Activated naive CD8-positive, alpha-beta T cell treated with anti-CD3 and anti-CD28 coated beads, Interleukin-2, amount 10 ng/mL, durations not matched to agents 7 days and 5 days (primary cell): ENCODE measurements at places on chromosomes 6 and 20. TPM values are rescaled to one million over a fixed set of nuclear protein-coding genes. Genes with fewer than 3 reads are reported as not detected.
A peak's percentile ranks its signal among the peaks of the same experiment; 100 is the strongest.

DNA sequence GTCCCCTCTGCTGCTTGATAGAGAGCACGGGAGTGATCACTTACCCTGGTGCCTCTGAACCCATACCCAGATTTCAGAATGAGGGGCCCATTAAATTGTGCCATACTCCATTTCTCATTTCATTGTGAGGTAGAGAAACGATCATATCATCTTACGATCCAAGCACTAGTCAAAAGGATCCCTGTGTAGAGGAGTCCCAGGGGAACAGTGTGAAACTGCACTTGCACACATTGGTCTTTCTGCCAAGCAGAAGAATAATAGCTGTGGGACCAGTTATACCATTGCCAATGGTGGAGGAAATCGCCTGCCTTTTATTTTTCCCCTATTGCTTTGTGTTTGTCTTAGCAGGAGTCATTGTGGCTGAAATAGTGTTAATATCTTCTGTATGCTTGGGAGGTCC is 161.9 kb downstream of the FARS2 start:
- no peak overlapping the region for H3K27ac ChIP-seq
- no peaks in the 10 kb centered on the region for H3K27me3 ChIP-seq
- H3K36me3 ChIP-seq = peaks cover 7% of the 10 kb centered on the region
- DNase-seq = no peak
- no peak overlapping the region for H3K4me3 ChIP-seq

DNA sequence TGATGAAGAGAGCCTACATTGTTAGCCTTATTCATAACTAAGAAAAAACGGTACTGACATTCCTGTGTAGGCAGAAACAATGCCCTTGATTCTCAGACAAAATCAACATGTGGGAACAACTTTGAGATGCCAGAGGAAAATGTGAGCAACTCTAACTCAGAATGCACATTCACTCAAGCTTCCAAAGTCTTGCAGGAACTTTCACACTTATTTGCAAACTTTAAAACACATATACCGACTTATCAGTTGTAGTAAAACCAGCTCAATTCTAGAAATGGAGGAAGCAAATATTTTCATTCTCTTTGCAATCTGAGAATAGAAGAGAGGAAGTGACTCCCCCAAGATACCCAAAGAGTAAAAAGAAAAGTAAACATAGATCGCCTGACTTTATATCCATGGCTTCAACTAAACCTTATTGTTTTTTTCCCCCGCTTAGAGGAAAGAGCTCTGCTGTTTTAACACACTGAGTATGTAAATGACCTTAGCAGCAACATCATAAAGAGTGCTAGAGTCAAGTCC is 117.6 kb downstream of the EPB41L2 start:
- no peak overlapping the region for H3K27ac ChIP-seq
- no peak overlapping the region for H3K4me3 ChIP-seq
- DNase-seq = no peak
- H3K27me3 ChIP-seq = no peaks in the 10 kb centered on the region
- H3K4me1 ChIP-seq = no peaks in the 10 kb centered on the region

GRCh38 chr6:46513533-46513932 is 22.3 kb upstream of the RCAN2 start:
- H3K27ac ChIP-seq = no peak overlapping the region
- no peak overlapping the region for H3K4me3 ChIP-seq
- H3K27me3 ChIP-seq = peaks cover 9% of the 10 kb centered on the region
- no peaks in the 10 kb centered on the region for H3K36me3 ChIP-seq
- no peaks in the 10 kb centered on the region for H3K4me1 ChIP-seq
- DNase-seq = no peak

Gene COL9A3
- 0.82 TPM for total RNA-seq

GRCh38 chr6:114020196-114020595 is 49.2 kb upstream of the HDAC2 start:
- H3K4me3 ChIP-seq = no peak overlapping the region
- H3K4me1 ChIP-seq = no peaks in the 10 kb centered on the region
- no peaks in the 10 kb centered on the region for H3K27me3 ChIP-seq

DNA sequence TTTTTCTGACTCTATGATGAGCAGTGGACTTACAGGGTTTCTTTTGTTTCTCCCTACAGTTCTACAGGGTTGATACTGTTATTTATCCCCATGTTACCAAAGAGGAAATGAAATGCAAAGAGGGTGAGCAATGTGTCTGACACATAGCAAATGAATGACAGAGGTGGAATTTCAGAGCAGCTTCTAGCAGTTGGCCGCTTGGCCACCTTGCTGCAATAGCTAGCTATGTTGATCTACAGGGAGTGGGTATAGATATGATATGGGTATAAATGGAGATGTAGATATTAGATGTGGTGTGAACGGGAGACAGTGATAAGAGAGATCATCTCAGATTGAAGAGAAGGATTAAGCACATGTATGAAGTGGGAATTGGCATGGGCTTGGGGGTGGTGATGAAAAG is 10.9 kb upstream of the SLC22A3 start:
- H3K27me3 ChIP-seq = peaks cover 20% of the 10 kb centered on the region
- H3K4me1 ChIP-seq = no peaks in the 10 kb centered on the region
- DNase-seq = no peak
- H3K4me3 ChIP-seq = no peak overlapping the region
- H3K36me3 ChIP-seq = no peaks in the 10 kb centered on the region
- H3K27ac ChIP-seq = no peak overlapping the region

DNA sequence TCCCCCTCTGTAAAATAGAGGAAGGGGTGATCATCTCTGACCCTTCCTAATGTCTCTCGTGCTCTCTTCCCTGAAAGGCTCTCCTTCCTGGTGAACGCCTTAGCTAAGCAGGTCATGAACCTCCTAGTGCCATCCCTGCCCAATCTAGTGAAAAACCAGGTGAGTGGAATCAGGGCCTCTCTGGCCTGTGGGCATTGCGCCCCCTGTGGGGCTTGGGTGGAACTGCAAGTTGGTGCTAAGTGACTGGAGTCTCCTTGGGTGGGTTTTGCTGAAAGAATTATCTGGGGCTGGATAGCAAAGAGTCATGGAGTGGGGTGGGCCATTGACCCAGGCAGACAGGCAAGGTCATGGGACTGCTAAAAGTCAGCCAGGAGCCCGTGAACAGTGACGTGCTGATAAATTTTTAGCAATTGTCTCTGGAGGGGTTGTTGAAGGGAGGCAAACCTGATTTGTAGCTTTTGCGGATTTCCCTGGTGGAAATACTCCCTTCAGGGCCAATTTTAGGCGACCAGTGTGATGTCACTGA is 8.9 kb downstream of the BPIFB1 start:
- peak; percentile 82 for DNase-seq
- no peaks in the 10 kb centered on the region for H3K36me3 ChIP-seq
- no peak overlapping the region for H3K27ac ChIP-seq
- no peak overlapping the region for H3K4me3 ChIP-seq
- peaks cover 21% of the 10 kb centered on the region for H3K27me3 ChIP-seq
- no peaks in the 10 kb centered on the region for H3K4me1 ChIP-seq

DNA sequence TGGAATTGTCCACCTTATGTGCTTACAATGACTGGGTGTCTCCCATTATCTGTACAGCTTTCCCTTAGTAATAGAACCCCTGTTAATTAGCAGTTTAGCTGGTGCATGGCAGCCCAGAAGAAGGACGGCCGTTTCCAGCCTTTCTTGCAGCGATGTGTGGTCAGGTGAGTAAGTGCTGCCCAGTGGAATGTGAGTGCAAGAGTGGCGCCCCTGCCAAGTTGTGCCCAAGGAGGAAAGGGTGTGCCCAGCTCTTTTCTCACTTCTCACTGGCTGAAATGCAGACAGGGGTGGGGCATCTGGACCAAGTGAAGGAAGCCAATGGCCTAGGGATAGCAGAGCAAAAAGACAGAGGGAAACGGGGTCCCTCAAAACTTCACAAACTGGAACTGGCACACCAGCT is 296.8 kb downstream of the PREX1 start:
- no peaks in the 10 kb centered on the region for H3K4me1 ChIP-seq
- H3K27ac ChIP-seq = no peak overlapping the region
- H3K36me3 ChIP-seq = no peaks in the 10 kb centered on the region
- DNase-seq = no peak

DNA sequence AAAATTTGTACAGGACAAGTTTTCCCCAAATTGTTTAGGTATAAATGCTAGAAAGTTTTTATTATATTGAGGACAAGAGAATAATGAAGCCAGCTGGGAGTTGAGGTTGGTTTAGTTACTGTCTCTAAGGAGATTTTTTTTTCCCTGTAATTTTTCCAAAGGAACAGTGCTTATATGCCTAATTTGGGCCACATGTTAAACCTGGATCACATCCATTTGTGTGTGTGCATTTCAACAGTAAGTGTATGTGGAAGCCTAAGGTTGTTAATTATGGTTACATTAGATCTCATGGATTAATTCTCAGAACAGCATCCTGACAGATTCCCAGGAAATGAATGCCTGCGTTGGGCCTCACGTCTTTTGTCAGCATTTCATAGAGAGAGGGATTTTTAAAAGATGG is 4.5 kb downstream of the IGF2R start:
- H3K27ac ChIP-seq = peak overlapping the region; percentile 72
- H3K4me3 ChIP-seq = peak overlapping the region; percentile 58
- no peaks in the 10 kb centered on the region for H3K27me3 ChIP-seq
- DNase-seq = no peak
- H3K4me1 ChIP-seq = peaks cover 69% of the 10 kb centered on the region

Gene ALDH5A1
- 6.6 TPM for total RNA-seq

DNA sequence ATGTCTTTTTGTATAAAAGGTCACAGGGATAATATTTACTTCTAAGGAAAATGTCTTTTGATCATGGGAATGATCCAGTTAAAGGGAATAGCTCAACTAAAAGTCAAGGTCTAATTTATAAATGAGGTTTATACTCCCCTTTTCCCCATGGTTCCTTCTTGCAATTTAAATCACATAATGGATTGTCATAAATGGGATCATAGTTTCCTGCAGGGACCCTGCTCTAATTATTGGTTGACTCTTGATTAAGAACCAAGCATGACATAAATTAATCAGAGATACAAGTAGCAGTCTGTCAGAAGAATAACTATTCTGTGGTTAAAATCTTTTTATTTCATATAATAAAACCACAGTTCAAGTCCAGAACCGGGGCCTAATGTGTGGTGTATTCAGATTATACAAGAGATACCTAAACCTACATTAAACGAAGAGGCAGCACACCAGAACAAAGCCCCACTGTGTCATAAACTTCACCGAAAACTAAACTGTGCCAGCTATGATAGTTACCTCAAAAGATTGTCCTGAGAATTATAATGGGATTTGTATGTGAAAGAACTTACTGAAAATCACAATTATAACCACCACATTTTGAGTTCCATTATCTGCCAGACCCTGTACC is 43.0 kb upstream of the CD83 start:
- peaks cover 18% of the 10 kb centered on the region for H3K4me1 ChIP-seq
- H3K4me3 ChIP-seq = peak overlapping the region; percentile 82

Gene ZFAND3
- 35.7 TPM for total RNA-seq

DNA sequence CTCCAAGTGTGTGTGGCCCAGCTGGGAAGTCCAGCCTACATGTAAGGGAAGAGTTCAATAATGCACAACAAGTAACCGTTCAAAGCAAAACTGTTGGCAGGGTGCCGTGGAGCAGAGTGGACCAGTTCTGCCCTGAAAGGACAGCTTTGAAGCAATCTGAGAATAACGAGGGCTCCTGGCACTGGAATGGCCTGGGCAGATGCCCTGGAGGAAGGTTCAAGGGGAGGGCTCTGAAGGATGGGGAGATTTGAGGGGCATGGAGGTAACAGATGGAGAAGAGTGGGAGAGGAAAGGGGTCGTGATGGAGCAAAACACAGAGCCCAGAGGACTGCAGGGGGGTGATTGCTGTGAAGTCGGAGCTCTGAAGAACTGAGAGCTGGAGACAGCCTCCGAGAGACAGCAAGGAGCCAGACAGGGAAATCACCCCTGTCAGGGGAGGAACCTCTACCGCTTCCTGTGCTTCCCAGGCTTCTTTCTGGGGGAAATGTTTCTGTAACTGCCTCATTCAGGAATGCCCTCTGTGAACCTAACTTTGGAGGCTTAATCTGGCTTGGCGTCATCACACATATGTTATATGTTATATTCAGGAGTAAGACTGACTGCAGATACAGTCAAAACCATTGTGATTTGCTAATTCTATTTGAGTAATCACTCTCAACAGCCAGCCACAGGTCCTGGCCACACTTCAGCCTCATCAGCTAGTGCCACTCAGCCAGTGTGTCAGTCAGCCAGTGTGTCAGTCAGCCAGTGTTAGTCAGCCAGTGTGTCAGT is 41.2 kb downstream of the ZC3H12D start:
- H3K4me1 ChIP-seq = peaks cover 5% of the 10 kb centered on the region
- peaks cover 1% of the 10 kb centered on the region for H3K27me3 ChIP-seq
- H3K36me3 ChIP-seq = no peaks in the 10 kb centered on the region
- H3K27ac ChIP-seq = no peak overlapping the region
- no peak for DNase-seq
- no peak overlapping the region for H3K4me3 ChIP-seq

DNA sequence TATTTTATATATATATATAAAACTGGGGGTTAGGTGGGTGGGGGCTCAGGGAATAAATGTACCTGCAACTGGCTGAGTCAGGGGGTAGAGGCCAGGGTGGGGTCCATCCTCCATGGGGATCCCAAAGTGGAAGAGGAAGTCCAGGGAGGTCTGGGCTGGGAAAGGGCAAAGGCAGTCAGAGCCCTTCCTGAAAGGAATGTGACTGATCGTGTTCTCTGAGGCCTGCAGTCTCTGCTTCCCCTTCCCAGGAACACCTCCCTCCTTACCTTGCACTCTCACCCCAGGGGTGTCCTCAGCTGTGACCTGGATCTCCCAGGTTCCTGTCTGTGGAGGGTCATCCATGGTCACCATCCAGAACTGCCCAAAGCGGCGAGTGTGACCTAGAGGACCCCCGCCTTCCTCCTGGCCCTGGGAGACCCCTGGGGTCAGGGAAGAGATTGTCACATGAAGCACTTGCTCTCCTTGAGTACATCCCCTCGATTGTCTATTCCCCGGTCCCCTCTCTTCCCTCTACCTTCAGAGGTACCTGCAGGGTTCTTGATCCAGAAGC is 4.7 kb downstream of the SAPCD1 start:
- no peak overlapping the region for H3K27ac ChIP-seq
- no peaks in the 10 kb centered on the region for H3K27me3 ChIP-seq
- no peak overlapping the region for H3K4me3 ChIP-seq
- peaks cover 25% of the 10 kb centered on the region for H3K36me3 ChIP-seq
- no peak for DNase-seq

DNA sequence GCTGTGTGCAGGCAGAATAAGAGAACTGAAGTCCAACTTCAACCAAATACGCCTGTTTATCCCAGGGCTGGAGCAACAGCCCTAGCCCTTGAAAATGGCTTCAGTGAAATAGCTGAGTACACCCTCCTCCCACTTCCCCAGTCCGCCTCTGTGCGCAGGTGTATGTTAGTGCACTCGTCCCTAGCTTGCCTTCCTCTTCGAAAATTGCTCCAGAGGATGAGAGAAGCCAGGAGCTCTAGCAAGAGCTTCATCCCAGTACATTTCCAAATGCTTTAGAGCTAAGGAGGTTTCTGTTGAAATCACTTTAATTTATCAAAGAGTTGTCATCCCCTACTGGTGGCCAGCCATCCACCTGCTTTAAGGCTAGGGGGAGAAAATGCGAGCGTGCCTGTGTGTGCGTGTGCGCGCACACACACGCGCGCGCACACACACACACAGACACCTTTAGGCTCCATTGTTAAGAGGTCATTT is 5.4 kb upstream of the POU3F2 start:
- H3K27me3 ChIP-seq = peaks cover 89% of the 10 kb centered on the region
- no peak overlapping the region for H3K27ac ChIP-seq
- H3K4me3 ChIP-seq = no peak overlapping the region
- no peaks in the 10 kb centered on the region for H3K36me3 ChIP-seq
